CD8-positive, alpha-beta memory T cell (primary cell): ENCODE measurements at places on chromosomes 12 and 14. TPM values are rescaled to one million over a fixed set of nuclear protein-coding genes. Genes with fewer than 3 reads are reported as not detected.

Gene RFX4
- not detected for polyA plus RNA-seq

Gene FGF23
- not detected for polyA plus RNA-seq

Gene CHGA
- polyA plus RNA-seq, result not detected

Gene TAS2R20
- polyA plus RNA-seq, result not detected

Gene KRT78
- not detected for polyA plus RNA-seq

Gene KRT83
- polyA plus RNA-seq, result not detected

Gene TRIM9
- 0.05 TPM for polyA plus RNA-seq

DNA sequence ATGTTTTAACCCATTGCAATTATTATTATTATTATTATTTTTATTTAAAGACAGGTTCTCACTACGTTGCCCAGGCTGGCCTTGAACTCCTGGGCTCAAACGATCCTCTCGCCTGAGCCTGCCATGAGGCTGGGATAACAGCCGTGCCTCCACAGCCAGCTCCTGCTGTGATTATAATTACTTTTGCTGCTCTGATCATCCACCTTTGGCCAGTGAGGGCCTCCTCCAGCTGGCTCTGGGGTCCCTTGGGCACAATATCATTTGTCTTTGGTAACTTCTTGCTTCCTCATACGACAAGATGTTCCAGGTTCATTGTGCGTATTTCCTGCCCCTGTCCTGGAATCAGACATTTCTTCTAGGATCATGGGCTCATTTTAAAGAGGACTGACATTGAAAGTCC is 28.4 kb downstream of the LRTM2 start:
- no peaks in the 10 kb centered on the region for H3K4me1 ChIP-seq
- H3K4me3 ChIP-seq, result no peak overlapping the region
- no peak for DNase-seq
- no peaks in the 10 kb centered on the region for H3K36me3 ChIP-seq

DNA sequence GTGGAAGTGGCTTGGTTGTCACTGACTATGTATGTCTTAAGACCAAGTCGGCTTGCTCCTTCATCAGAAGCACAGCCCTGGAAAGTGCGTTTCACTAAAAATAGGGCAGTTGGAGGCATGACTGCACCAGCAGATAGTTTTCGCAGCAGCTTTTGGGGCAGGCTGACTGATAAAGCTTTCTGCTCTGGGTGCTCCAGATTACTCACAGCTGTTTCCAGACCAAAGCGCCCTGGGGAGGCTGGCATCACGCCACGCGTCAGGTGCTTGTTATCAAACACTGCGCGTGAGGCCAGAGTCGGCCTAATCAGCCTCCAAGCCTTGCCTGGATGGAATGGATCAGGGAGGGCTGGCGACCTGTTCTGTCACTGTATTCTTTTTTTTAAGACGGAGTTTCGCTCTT is 13.3 kb upstream of the LRRC10 start:
- no peak overlapping the region for H3K27ac ChIP-seq
- H3K4me1 ChIP-seq, result no peaks in the 10 kb centered on the region
- H3K36me3 ChIP-seq, result no peaks in the 10 kb centered on the region
- H3K27me3 ChIP-seq, result no peaks in the 10 kb centered on the region

- no peaks in the 10 kb centered on the region for H3K27me3 ChIP-seq
- no peaks in the 10 kb centered on the region for H3K36me3 ChIP-seq
- H3K4me3 ChIP-seq, result no peak overlapping the region
- DNase-seq, result no peak
- H3K4me1 ChIP-seq, result no peaks in the 10 kb centered on the region
Observed at GRCh38 chr12:131363393-131363792, 347.5 kb upstream of the SFSWAP start.

DNA sequence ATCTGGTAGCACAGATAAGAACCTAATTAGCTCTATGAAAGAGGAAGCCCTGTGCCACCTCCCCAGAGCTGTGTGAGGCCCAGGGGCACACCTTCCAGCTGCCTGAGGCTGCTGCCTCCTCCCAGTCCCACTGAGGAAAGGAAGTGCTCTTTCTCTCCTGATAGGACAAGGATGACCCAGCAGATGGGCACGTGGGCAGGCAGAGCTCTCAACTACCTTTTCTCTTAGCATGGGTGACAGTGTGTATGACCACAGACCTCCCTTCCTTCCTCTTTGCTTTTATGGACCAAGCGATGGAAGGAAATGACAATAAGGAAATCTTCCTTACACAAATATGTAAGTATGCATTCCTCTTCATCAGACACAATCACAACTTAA is 127.6 kb upstream of the AMIGO2 start:
- H3K4me3 ChIP-seq, result peak overlapping the region; percentile 44
- no peaks in the 10 kb centered on the region for H3K27me3 ChIP-seq
- peaks cover 67% of the 10 kb centered on the region for H3K4me1 ChIP-seq
- peak; percentile 50 for DNase-seq
- peaks cover 43% of the 10 kb centered on the region for H3K36me3 ChIP-seq
- peak overlapping the region; percentile 21 for H3K27ac ChIP-seq

DNA sequence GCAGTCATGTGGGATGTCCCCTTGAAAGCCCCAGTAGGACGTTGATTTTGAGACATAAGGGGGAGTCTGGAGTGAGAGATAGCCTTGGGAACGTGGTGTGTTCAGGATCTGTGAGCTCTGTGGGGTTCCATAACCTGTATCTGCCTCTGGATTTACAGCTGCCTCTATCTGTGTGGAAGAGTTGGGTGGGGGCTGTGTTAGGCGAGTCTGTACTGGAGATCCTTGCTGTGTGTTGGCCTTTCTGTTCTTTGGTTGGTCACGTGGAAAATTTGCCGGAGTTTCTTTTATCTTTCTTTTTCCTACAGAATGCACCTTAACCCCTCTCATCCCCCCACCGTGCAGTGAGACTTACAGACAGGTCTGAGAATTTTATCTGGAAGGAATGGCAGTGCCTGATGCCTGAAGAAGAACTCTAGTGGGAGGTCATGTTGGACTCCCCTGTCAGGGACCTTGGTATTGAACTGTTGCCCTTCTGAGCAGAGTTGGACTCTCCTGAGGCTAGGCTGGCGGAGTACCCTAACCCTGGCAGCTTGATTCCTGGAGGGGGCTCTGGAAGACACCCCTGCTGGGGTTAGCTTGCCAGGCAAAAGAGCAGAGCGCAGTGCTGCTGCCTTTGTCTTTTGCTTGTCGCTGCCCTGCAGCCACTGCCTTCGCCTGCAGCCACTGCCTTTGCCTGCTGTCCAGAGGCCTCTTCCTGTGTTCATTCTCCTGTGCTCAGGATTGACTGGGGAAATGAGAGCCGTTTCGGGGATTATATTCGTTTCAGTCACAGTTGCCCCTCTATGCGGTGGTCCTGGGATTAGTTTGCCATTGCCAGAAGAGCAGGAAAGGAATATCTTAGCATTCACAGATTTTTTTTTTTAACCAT is 34.1 kb downstream of the ZNF664 start:
- H3K4me3 ChIP-seq, result peak overlapping the region; percentile 32
- H3K27ac ChIP-seq, result no peak overlapping the region
- H3K4me1 ChIP-seq, result peaks cover 25% of the 10 kb centered on the region
- no peaks in the 10 kb centered on the region for H3K27me3 ChIP-seq

GRCh38 chr12:12898136-12898717 is 6.9 kb downstream of the GPRC5A start:
- no peak overlapping the region for H3K27ac ChIP-seq
- H3K36me3 ChIP-seq, result no peaks in the 10 kb centered on the region
- no peaks in the 10 kb centered on the region for H3K4me1 ChIP-seq
- no peaks in the 10 kb centered on the region for H3K27me3 ChIP-seq

- H3K27me3 ChIP-seq, result no peaks in the 10 kb centered on the region
- H3K4me3 ChIP-seq, result no peak overlapping the region
- H3K4me1 ChIP-seq, result peaks cover 2% of the 10 kb centered on the region
- H3K27ac ChIP-seq, result no peak overlapping the region
- no peaks in the 10 kb centered on the region for H3K36me3 ChIP-seq
- DNase-seq, result no peak
Observed at GRCh38 chr12:68111995-68112394, 47.5 kb downstream of the IFNG start.

DNA sequence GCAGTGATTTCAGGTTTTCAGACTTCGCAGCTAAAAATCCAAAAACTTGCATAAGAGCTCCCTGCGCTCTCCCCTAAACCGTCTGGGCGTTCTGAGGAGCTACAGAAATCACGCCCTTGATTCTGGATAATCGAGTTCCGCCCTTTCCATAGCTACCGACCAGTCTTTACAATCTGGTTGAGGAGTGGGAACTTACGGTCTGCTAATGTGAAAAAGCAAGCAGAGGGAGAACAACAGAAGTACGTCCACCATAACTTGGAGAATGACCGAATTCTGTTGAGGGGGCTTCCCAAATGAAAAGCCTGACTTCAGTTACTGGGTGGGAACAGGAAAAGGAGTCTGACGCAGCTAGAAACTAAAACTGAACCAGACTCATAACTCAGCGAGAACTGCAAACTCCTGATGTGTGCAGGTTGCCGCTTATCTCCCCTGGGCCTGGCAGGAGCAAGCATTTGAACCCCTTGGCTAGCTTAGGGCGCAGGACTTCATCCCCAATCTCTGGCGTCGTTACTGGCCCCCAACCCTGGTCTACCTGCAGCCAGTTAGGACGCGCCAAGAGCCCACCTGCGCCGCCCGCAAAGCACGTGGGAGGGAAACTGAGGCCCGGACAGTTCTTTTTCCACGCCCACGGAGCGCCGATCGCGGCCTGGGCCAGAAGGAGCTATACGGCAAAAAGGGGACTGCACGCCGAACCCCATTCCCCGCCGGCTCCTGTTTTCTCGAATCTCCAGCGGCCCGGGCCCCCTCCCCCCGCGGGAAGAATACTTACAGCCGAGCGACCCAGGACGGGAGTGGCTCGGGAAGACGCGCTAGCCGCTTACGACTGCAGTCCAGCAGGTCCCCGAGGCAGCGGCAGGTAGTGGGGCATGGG is 838 bp downstream of the LRIG3 start:
- H3K36me3 ChIP-seq, result no peaks in the 10 kb centered on the region
- H3K4me3 ChIP-seq, result no peak overlapping the region
- H3K27me3 ChIP-seq, result no peaks in the 10 kb centered on the region
- no peak for DNase-seq
